ENCODE measurements at places on chromosomes 5 and 9. TPM values are rescaled to one million over a fixed set of nuclear protein-coding genes. Genes with fewer than 3 reads are reported as not detected.
A peak's percentile ranks its signal among the peaks of the same experiment; 100 is the strongest.

- DNase-seq, result no peak
Measured at GRCh38 chr5:11482011-11482410, 422.2 kb downstream of the CTNND2 start.

DNA sequence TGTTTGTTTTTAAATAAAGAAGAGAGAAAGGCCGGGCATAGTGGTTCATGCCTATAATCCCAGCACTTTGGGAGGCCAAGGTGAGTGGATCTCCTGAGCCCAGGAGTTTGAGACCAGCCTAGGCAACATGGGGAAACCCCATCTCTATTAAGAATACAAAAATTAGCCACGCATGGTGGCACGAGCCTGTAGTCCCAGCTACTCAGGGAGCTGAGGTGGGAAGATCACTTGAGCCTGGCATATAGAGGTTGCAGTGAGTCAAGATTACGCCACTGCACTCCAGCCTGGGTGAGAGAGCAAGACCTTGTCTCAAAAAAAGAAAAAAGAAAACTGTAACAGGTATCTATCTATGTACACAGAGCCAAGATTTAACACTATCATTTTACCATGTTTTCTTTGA lies 34.2 kb upstream of the CDC42SE2 start:
- DNase-seq, result no peak

DNA sequence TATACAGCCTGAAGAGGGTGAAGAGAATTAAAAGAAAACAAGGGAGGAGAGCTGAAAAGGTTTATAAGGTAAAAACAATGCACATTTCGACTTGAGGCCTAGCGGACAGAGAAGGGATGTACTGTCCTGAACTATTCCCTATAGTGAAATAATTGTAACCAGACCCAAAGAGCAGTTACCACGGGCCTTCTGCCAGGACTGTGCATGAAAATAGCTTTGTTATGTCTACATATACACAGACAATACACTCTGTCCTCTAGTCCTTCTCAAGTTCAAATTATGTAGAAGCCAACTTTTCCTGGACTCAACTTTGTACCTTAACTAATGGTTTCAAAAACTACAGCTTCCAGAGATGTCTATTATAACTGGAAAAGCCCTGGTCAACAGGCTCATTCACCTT lies 223.7 kb downstream of the PCSK5 start:
- DNase-seq, result no peak

GRCh38 chr9:133610845-133611244 lies 1.7 kb upstream of the FAM163B start:
- no peak for DNase-seq

- DNase-seq, result no peak
Measured at GRCh38 chr5:33772380-33772897, 119.4 kb downstream of the ADAMTS12 start.

- DNase-seq, result no peak
Measured at GRCh38 chr9:34662526-34663302, at the start of gene CCL27. Gene CCL27, minus strand, starts transcription at chr9:34662657. Its CDS starts 24 bp downstream, at chr9:34662633.

- DNase-seq, result no peak
Measured at GRCh38 chr9:2355697-2355983, 265.9 kb upstream of the VLDLR start.

- peak; percentile 24 for DNase-seq
Measured at GRCh38 chr9:93082841-93083411, 13.1 kb upstream of the CARD19 start.

Gene PCDHGC3
- 0.33 TPM for total RNA-seq

Gene SV2C
- not detected for total RNA-seq
